ENCODE measurements at places on chromosomes 12 and 14.
A peak's percentile ranks its signal among the peaks of the same experiment; 100 is the strongest.

GRCh38 chr12:42976620-42977019 lies 387.1 kb upstream of the PRICKLE1 start:
- no peak for DNase-seq

- DNase-seq, result peak; percentile 20
These were observed 909 bp upstream of the TAOK3 start for GRCh38 chr12:118373616-118374015.

DNA sequence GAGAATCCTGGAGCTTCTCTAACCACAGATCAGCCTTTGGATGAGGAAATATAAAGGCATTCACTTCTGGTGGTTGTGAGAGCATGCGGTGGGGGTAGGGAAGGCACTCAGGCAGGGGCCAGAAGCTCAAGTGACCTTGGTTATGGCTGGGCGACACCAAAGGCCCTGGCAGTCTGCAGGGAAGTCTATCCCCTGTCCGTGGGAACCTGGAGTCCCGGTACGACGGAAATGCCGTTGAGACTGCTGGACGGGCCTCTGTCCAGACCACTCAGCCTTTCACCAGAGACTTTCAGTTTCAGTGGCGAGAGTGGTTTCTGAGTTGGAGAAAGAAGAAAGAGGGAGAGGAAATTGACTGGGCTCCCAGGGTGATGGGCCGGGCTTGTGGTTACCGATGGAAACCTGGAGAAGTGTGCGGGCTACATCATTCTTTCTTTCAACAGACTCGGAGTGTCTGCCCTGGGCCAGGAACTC lies 20.9 kb downstream of the ISCA2 start:
- no peak for DNase-seq

DNA sequence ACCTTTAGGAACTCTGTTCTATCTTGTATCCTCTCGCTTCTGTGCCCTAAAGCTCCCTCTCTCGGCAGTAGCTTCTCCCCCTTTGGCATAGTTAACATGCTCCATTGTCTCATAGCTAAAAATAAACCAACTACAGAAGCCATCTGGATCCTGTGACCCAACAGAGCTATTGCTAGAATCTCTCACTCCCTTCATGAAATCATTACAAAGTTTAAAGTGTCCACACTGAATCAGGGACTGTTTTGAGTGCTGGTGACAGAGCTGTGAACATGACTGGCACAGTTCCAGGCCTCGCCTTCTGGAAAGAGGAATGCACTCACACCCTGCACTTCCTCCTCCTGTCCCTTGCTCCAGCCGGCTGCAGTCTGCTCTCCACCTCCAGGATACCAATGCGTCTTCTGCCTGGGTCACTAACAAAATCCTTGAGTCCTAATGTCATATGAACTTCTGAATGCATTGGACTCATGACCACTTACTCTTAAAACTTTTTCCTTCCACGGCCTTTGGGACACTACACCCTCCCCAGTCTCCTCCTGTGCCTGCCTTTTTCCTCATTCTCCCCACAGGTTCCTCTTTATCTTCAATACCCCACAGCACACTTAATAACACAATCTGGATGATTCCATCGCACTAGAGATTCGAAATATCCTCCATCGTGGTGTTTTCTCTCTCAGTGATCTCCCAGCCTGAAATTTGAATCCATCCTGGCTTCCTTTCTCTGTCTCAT lies 13.2 kb downstream of the PLBD1 start:
- no peak for DNase-seq

GRCh38 chr12:64672925-64673409 lies 62.7 kb downstream of the RASSF3 start:
- peak; percentile 80 for DNase-seq

DNA sequence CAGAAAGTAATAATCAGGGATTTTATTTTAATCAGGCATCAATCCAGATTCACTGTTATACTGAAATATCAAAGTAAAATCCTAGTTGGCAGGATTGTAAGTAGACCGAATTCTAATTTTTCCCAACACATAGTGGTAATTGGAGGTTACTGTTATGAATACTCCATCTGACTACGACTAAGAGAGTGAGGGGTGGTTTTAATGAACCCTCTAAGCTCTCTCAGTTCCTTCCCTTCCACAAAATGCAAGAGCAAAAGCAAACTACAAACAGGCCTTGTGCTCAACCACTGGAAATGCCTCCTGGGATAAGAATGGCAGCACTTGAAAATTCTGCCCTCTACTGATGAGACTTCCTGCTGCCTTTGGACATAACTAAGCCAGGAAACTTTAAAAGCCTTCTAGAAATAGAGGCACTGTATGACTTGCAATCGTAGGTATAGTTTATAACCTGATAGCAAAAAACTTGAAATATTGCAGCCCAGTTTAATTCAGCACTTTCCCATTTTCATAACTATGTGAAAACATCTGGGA lies 184.8 kb downstream of the SLC16A7 start:
- DNase-seq, result peak; percentile 5

DNA sequence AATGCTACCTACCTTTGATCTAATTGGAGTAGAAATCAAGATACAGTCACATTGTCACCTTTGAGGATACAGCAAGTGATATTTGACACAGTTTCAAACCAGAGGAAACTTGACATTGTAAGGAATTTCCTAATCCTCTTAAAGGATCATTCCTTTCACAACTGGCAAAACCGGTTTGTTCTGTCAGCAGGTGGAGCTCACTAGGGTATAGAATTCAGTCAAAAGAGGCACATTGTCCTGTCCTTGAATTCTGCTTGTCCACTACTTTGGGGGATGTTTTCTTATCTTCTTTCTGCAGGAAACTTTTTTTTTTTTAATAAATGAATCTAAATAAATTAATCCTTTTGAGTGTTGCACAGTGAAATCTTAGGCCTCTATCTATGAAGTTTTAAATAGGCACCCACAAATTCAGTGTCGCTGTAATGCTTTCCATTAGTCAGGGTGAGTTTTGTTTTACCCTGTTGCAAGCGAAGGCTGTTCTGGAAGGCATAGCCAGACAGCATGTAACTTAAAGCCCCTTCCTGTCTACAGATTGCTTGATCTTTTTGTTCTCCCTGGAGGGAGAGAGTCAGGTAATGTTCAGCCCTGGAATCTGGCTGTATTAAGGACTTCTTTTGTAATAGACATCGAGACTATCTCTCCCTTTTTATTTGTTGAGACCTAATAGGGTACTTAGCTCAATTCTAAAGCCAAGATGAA lies 285.0 kb upstream of the RGS6 start:
- DNase-seq, result no peak

- DNase-seq, result no peak
These were observed 37.7 kb upstream of the RMST start for GRCh38 chr12:97424911-97425310.

DNA sequence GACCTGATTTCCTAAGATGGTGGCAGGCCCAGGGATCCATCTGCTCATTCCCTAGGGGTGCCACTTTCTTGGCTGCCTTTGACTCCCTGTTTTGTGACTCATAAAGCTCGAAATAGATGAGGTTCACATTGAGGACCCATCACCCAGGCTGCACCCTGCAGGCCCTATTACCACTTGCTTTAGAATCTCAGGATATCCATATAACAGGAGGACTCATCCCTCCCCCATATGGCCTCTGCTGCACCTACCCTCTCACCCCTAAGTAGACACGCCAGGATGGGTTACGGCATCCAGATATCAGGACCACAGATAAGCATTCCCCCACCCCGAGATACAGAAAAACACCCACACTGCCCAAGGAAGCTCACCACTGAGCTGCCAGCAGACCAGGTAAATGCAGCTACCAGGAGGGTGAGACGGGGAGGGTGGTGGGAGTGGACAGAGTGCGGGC lies 155.7 kb downstream of the DPF3 start:
- DNase-seq, result no peak

GRCh38 chr14:35988550-35988949 lies 162.4 kb downstream of the BRMS1L start:
- DNase-seq, result no peak

DNA sequence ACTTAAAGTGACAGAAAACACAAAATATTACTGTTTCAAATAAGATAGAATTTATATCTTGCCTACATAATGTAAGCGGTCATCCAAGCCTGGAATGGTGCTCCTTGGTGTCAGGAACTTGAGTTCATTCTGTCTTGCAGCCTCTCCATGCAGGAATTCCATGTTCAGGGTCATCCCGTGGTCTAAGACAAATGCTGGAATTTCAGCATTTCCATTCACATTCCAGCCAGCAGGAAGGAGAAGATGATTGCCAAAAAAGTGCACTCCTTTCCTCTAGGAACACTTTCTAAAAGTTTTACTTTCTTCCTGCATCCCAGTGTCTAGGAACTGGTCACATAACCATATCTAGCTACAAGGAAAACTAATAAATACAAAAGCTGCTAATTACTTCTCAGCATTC lies 106.3 kb downstream of the PTPRO start:
- no peak for DNase-seq

- no peak for DNase-seq
These were observed 356.0 kb downstream of the BCL11B start for GRCh38 chr14:98916036-98916435.

GRCh38 chr12:46492471-46493085 lies 120.0 kb upstream of the SLC38A2 start:
- no peak for DNase-seq

GRCh38 chr14:67579040-67579439 lies 21.0 kb downstream of the PIGH start:
- DNase-seq, result no peak

DNA sequence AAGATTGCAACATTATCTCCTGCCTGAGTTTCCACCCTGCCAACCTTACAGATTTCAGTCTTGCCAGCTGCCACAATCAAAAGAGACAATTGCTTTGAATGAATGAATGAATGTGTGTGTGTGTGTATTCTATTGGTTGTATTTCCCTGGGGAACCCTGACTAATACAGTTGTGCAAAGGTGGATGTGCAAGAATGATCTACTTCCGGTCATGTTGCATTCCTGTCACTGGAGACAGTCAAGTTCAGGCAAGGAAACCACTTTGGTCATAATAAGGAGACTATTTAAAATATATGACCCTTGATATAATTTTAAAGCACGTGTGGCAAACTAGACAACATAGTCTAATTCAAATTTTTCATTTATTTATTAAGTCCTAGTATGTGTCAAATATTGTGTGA lies 13.1 kb downstream of the RERG start:
- no peak for DNase-seq

DNA sequence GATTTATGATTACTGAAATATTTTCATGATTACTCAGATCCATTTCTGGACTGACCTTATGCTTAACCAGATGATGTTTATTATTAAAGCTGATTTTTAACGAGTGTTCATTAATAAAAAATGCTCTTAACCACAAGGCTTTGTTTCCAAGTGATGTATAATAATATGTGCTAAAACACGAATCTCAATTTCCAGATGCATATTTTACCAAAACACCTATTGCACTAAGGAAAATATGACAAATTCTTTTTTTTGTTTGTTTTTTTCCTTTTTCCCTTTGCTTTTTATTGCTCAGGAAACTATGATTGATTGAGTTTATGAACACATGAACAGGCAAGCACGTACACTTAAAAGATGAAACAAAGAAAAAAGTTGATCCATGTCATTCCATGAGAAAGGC lies 16.9 kb upstream of the DUSP6 start:
- DNase-seq, result no peak
